HCEC 1CT (cell line): ENCODE measurements at places on chromosomes 6 and 20.

GRCh38 chr20:6044115-6044514, 9.7 kb downstream of the LRRN4 start:
- DNase-seq: no peak

- no peak for DNase-seq
Observed at GRCh38 chr6:39804466-39805065, 12.4 kb downstream of the DAAM2 start.

DNA sequence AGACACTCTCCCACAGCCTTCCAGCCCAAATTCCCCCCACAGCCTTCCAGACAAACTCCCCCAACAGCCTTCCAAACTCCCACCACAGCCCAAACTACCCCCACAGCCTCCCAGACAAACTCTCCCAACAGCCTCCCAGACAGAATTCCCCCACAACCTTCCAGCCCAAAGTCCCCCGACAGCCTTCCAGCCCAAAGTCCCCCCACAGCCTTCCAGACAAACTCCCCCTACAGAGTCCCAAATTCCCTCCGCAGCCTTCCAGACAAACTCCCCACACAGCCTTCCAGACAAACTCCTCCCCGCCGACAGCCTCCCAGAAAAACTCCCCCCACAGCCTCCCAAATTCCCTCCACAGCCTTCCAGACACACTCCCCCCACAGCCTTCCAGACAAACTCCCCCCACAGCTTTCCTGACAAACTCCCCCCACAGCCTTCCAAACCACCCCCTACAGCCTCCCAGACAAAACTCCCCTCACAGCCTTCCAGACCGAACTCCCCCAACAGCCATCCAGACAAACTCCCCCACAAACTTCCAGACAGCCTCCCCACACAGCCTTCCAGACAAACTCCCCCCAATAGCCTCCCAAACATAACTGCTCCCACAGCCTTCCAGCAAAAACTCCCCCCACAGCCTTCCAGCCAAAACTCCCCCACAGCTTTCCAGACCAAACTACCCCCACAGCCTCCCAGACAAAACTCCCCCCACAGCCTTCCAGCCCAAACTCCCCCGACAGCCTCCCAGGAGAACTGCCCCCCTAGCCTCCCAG, 38.0 kb upstream of the SYNDIG1 start:
- no peak for DNase-seq

DNA sequence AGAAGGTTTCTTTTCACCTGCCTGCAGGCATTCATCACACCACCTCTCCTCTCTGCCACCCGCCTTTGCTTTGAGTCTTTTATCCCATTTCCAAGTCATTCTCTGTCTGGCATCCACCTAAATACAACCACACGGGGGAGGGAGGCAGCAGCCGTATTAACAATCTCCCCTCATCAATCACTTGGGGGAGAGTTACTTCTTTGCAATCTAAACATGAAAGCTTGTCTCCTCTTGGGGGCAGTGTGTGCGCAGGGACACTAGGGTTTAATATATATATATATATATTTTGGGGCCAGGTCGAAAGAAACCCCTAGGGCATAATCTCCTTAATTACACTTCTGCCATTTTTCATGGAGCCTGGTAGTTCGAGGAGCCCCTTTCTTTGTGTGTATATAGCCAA, 214.5 kb downstream of the TSHZ2 start:
- DNase-seq: no peak

DNA sequence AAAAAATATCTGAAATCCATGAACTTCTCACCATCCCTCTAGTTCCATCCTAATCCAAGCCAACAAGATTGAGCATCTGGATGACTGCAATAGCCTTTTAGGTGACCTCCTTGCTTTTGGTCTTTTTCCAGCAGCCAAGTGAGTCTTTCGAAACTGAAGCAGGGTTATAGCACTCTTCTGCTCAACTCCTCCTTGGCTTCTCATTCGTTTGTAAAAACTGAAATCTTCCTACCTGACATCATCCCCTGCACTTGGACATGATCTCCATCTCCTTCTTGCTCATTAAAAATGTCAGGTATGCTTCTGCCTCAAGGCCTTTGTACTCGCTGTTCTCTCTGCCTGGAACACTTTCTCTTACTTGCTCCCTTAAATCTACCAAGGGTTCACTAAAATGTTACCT, 46.0 kb downstream of the STX7 start:
- DNase-seq: no peak

DNA sequence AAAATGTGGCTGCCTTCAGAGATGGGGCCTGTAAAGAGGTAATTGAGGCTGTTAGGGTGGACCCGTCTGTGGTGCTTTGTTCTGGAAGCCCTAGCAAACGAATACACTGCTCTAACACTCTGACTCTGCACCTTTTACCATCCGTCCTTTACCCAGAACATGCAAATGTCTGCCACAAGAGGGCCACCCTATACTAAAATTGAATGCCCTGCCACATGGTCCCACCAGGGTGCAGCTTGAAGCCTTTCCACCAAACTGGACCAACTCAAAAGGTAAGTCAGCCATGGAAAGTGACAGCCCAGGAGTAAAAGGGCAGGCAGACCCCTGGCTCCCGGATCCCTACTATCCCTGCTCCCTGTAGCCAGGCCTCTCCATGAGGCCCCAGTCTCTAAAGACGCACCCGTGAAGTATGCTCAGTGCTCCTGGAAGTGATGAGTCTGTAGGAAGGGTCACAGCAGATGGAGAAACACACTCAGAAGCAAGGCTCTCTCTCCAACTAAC, 5.8 kb upstream of the BFSP1 start:
- DNase-seq: peak; percentile 76

DNA sequence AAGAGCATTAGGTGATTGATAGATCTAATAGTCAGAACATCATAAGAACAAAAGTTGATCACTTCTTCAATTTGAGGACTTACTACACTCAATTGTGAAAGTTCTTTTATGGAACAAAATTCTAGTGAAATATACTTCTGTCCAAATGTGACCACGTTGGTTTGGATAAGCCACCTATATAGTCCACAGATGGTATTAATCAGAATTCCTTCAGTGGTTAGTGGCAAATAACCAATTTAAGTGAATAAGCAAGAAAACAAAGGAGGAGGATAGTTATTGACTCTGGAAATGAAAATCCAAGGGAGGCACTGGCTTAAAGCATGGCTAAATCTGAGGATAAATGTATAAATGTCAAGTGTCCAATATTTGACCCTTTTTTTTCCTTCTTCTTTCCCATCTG, 268.5 kb upstream of the MARCKS start:
- no peak for DNase-seq

DNA sequence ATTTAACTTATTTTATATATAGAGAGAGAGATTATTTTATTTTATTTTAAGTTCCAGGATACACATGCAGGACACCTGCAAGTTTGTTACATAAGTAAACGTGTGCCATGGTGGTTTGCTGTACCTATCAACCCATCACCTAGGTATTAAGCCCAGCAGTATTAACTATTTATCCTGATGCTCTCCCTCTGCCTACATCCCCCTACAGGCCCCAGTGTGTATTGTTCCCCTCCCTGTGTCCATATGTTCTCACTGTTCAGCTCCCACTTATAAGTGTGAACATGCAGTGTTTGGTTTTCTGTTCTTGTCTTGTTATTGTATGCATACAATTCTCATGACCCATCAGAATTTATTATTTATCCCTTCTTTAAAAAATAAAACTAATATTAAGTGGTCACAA, 34.6 kb downstream of the FKBP1C start:
- DNase-seq: no peak

GRCh38 chr6:28176373-28176772, 34.7 kb downstream of the ZKSCAN8 start:
- no peak for DNase-seq

- no peak for DNase-seq
Observed at GRCh38 chr6:6927521-6928361, 180.0 kb upstream of the RREB1 start.
